ENCODE measurements at places on chromosomes 7 and 10. TPM values are rescaled to one million over a fixed set of nuclear protein-coding genes. Genes with fewer than 3 reads are reported as not detected.
A peak's percentile ranks its signal among the peaks of the same experiment; 100 is the strongest.

ASAH2 gene
- total RNA-seq: 3.2 TPM

SLC13A1 gene
- total RNA-seq: not detected

RBP4 gene
- not detected for total RNA-seq

GPC2 gene
- total RNA-seq: 18.2 TPM

KCNH2 gene
- total RNA-seq: 4.9 TPM

SLC39A12 gene
- total RNA-seq: not detected

CACUL1 gene
- 29.8 TPM for total RNA-seq

DNA sequence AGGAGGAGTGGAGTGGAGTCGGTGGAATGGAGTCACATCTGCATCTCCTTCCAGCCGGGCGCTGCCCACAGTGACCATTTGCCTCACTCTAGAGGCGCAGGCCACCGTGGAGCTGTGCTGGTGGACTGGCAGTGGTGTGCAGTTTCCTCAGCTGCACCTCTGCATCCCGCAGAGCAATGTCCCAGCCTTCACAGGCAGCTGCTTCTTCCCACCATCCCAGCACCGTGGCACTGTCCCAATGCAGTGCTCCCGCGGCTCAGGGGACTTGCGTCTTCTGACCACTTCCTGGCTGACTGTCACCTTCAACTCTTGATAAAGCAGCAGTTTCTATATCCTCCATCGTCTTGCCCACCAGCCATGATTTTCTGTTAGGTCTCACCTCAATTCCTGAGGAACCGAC, 90.3 kb upstream of the SFMBT2 start:
- no peak for DNase-seq

GRCh38 chr7:55048221-55048859, 29.5 kb downstream of the EGFR start:
- no peak for DNase-seq

DNA sequence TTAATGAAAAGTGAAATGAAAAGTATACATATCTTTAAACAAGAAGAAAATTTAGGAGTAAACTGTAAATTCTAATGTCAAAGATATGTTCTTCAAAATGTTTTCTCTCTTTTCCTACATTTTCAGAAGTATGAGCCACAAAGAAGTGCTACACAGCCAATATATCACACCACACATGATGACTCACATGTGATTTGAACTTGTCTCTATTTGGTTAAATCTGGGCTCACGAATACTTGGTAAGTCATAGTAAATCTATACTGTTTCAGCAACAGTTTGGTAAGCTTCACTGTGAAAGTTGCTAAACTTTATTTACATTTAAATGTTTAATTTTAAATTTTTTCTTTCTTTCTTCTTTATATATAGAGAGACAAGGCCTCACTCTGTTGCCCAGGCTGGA, 380.6 kb upstream of the IGFBP3 start:
- DNase-seq: no peak

- DNase-seq: no peak
Observed at GRCh38 chr10:58897236-58897635, 279.2 kb upstream of the PHYHIPL start.

GRCh38 chr10:108852211-108852610, 1071.1 kb downstream of the XPNPEP1 start:
- DNase-seq: no peak

- DNase-seq: no peak
Observed at GRCh38 chr10:60777696-60778213, 523 bp upstream of the CDK1 start.

GRCh38 chr10:89129911-89130310, 77.2 kb downstream of the CH25H start:
- no peak for DNase-seq

GRCh38 chr10:95275726-95276366, 15.0 kb downstream of the PDLIM1 start:
- DNase-seq: no peak

DNA sequence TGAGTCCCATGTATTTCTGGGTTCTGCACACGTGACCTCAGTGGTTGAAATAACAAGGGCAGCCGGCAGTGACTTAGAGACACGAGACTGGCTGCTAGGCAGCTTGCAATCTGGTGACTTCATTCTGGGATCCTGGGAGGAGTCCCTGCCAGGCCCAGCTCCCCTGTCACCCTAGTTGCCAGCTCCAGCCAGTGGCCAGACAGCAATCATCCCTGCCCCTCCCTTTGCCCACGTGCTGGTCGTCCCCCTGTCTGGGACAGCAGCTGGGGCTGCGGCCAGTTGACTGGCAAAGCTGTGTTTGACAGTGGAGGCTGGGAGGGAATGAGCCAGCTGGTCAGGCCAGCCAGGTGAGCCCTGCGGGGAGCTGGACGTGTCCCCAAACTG, 30.0 kb downstream of the ADGRA1 start:
- no peak for DNase-seq

- no peak for DNase-seq
Observed at GRCh38 chr7:5633161-5634106, 148.0 kb downstream of the RNF216 start.

GRCh38 chr10:28680358-28680752, 3.0 kb downstream of the BAMBI start:
- no peak for DNase-seq

DNA sequence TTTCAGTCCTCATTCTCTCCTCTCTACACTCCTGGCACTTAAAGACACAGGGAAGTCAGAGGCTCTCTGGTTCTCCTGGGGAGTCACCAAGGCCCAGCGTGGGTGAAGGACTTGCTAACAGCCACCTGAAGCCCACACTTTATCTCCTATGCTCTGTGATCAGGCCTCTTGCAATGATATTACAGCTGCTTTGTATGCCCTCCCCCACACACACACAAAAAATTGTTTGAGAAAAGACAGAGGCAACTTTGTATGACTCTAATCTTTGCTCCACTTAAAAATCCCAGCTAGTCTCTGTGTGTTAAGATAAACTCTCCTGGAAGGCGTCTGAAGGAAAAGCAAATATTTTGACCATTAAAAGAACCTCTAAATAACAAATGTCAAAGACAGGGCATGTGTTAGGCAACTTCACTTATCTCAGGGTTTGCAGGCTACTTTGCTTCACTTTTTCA, 507.2 kb downstream of the TNS3 start:
- no peak for DNase-seq

GRCh38 chr7:139660317-139661042, 117.3 kb downstream of the HIPK2 start:
- DNase-seq: no peak

- DNase-seq: peak; percentile 87
Observed at GRCh38 chr7:66413379-66414114, 208.4 kb downstream of the TPST1 start.

- no peak for DNase-seq
Observed at GRCh38 chr10:13990392-13990805, 340.3 kb downstream of the FRMD4A start.

DNA sequence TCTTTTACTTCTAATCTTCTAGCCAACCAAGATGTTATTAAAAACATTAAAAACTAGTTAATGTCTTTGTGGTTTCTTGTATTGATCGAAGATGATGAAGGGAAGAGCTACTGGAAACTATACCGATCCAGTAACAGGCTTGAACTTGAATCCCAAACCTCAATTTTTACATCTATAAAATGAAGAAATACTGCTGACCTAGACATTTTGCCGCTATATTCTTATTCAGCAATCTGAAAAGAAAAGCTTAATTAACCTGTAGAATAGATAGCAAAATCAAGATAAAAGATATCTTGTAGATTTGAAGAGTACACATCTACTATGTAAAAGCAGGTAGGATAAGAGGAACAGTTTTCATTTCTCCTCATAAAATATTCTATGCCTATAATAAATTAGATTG, 326.1 kb upstream of the LRRN3 start:
- DNase-seq: no peak

GRCh38 chr10:72637398-72637857, 11.5 kb upstream of the MICU1 start:
- DNase-seq: no peak

DNA sequence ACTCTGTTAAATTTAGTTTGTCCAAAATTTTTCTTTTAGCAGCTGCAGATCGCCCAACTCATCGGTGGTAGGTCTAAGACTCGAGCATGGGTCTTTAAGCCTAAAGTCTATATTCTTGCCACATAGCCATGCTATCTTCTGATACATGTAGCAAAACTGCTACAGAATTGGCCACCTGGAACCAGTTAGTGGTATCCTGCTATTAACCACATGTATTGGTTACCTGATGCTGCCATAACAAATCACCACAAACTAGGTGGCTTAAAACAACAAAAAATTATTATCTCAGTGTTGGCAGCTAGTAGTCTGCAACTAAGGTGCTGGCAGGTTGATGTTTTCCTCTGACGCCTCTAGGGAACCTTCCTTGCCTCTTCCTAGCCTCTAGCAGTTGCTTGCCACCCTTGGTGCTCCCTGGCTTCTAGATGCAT, 96.7 kb upstream of the PIK3CG start:
- peak; percentile 23 for DNase-seq

GRCh38 chr10:61164458-61165160, 220.6 kb upstream of the RHOBTB1 start:
- DNase-seq: no peak

DNA sequence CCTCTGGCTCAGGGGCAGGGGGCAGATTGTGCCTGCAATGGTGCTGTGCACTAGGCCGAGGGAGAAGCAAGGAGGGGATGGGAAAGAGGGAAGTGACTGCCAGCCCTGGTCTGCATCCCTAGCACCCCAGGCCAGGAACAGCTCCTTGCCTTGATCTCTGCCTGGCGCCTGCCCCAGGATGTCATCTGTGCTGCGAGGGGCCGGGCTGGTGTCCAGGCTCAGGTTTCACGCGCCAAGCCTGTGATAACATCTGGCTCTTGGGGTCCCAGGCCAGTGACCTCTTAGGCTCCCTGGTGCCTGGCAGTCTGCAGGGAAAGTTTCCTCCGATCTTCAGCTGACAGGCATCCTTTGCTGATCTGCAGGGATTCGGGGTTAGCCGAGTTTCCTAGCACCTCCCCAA, 193.5 kb upstream of the GPR26 start:
- no peak for DNase-seq

DNA sequence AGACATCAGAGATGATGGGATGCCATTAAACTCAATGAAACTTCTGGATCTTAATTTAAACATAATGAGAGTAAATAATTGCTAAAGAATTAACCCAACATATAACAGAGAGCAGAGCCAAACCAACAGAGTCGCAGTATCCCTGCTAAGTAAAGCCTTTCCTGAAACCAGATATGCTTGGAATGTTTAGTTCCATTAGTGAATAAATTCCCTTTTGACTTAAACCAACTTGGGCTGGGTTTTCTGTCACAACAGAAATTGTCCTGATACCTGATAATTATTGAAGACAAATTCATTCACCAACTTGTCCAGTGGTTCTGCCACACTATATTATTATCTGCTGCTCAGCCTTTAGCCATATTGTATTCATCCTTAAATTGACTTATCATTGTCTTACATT, 286.7 kb downstream of the FZD1 start:
- DNase-seq: no peak

- DNase-seq: peak; percentile 61
Observed at GRCh38 chr10:15370856-15371701, at the start of gene FAM171A1. Gene FAM171A1 (minus strand): TSS chr10:15371289. CDS start chr10:15371052, 237 bp downstream.

GRCh38 chr10:110496553-110497437, 912 bp upstream of the DUSP5 start:
- DNase-seq: no peak

- DNase-seq: no peak
Observed at GRCh38 chr7:11006291-11006690, 32.6 kb downstream of the PHF14 start.

DNA sequence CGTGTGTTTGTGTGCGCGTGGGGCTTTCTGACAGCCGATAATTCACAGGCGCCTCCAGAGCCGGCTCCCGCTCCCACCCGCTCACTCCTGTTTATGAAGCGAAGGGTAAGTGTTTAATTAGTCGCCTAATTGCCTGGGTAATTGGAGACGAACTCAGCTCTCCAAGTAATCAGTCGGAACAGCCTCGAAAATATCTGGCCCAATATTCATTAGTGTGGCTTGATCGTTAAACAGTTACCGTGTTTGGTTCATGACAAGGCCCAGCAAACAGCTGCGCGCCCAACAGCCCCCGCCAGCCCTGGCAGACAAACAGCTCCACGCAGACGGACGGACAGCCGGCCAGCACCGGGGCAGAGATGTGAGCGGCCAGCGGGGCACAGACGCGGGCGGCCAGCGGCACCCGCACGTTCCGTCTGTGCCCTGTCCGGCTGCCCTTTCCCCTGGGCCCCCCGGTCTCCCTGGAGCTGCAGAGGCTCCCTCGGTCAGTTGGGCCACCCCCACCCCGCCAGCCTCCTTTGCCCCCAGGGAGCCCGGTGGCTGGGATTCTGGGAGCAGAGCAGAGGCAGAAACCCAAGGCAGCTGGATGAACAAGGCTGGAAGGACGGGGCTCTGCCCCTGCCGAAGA, 98.2 kb downstream of the UNCX start:
- no peak for DNase-seq

DNA sequence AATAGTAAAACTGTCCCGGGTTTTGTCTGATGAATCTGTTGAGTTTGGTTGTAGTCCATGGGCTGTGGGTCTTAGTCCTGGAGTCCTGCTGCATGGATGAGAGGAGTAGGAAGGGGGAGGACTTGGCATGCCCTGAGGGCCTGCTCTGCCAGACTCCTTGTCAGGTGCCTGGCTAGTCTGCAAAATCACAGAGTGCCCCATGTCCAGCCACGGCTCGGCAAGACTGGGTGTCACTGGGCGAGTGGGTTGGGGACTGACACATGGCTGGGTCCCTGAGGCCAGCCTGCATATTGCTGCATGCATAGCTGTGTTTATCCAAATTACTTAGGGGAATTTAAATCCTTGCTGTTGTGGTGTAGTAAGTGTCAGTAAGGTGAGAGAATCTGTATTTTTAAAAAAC, 9.7 kb downstream of the MINDY4 start:
- no peak for DNase-seq

- DNase-seq: no peak
Observed at GRCh38 chr10:14254368-14254767, 76.4 kb downstream of the FRMD4A start.

DNA sequence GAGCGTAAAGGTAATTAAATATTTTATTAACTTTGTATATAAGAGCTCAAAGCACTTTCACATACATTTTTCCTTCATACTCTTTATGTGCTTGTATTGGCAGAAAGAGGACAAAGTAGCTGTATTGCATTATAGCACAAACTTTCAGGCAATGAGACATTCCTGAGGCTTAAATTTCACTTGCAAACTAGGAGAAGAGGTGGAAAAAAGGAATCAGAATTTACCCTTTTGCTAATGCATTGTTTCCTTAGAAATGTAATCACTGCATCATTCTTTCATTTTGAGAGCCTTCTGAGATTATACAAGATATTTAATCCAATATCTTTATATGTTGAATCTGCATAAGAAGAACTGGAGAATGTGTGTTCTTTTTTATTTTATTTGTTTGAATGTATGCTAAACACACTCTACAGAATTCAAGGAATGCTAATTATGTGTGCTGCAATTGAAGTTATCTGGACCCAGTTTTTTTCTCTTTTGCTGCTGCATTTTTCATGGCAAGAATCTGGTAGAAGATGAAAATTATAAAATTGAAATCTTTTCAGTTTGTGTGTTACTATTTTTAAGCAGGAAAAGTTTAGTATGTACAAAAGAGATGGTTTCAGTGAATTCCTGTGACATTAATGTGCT, 185.1 kb downstream of the NXPH1 start:
- no peak for DNase-seq

GRCh38 chr7:127717502-127718339, 65.7 kb downstream of the SND1 start:
- DNase-seq: no peak

Data from naive thymus-derived CD4-positive, alpha-beta T cell (primary cell).